A549 treated with CORT108297 at 1 μM for 4 hours (cell line): ENCODE measurements at places on chromosomes 16 and 17. TPM values are rescaled to one million over a fixed set of nuclear protein-coding genes. Genes with fewer than 3 reads are reported as not detected.

C16orf54 gene
- not detected in 5 replicates for total RNA-seq

ADGRG3 gene
- 0.36 to 0.72 TPM (median 0.56 TPM) in 5 replicates for total RNA-seq

GPS1 gene
- 100 to 150 TPM (median 145 TPM) in 5 replicates for total RNA-seq

CNGB1 gene
- total RNA-seq: 0.07 to 0.45 TPM (median 0.16 TPM) in 5 replicates

ZBTB4 gene
- total RNA-seq: 19.8 to 26.8 TPM (median 24.2 TPM) in 5 replicates

KRTAP1-1 gene
- total RNA-seq: not detected in 5 replicates

NMRAL1 gene
- total RNA-seq: 39.4 to 48.9 TPM (median 46.3 TPM) in 5 replicates

MOSMO gene
- total RNA-seq: 8.0 to 11.5 TPM (median 10.5 TPM) in 5 replicates

SNAI3 gene
- total RNA-seq: 0.14 to 0.28 TPM (median 0.16 TPM) in 5 replicates

MT4 gene
- not detected in 5 replicates for total RNA-seq

SLFN13 gene
- 3.5 to 6.0 TPM (median 4.0 TPM) in 5 replicates for total RNA-seq

TNP2 gene
- total RNA-seq: not detected in 5 replicates

C17orf78 gene
- not detected in 5 replicates for total RNA-seq

ACSM2A gene
- total RNA-seq: not detected in 5 replicates

FAHD1 gene
- 47.7 to 53.9 TPM (median 52.3 TPM) in 5 replicates for total RNA-seq

PEMT gene
- 52.0 to 74.5 TPM (median 69.4 TPM) in 5 replicates for total RNA-seq

ESRP2 gene
- total RNA-seq: 0.09 to 0.14 TPM (median 0.14 TPM) in 3 of 5 replicates, not detected in the others

FAM171A2 gene
- 2.5 to 5.2 TPM (median 4.2 TPM) in 5 replicates for total RNA-seq

TSNAXIP1 gene
- total RNA-seq: 0.40 to 0.83 TPM (median 0.61 TPM) in 5 replicates

ZACN gene
- 0.16 to 0.35 TPM (median 0.29 TPM) in 5 replicates for total RNA-seq

TLCD2 gene
- 1.1 to 1.8 TPM (median 1.3 TPM) in 5 replicates for total RNA-seq

SPG7 gene
- total RNA-seq: 85.8 to 96.5 TPM (median 94.3 TPM) in 5 replicates

VTN gene
- 16.9 to 24.9 TPM (median 20.6 TPM) in 5 replicates for total RNA-seq

ABCC3 gene
- 118 to 153 TPM (median 145 TPM) in 5 replicates for total RNA-seq

C16orf82 gene
- total RNA-seq: not detected in 5 replicates

MYOCD gene
- 0.51 to 1.6 TPM (median 1.1 TPM) in 5 replicates for total RNA-seq

CD300LF gene
- not detected in 5 replicates for total RNA-seq

KRTAP4-3 gene
- total RNA-seq: not detected in 5 replicates

IGF2BP1 gene
- 51.3 to 86.3 TPM (median 76.5 TPM) in 5 replicates for total RNA-seq

UBE2G1 gene
- total RNA-seq: 81.5 to 94.8 TPM (median 87.8 TPM) in 5 replicates

AKAP1 gene
- total RNA-seq: 46.8 to 60.2 TPM (median 54.6 TPM) in 5 replicates

SLC5A11 gene
- total RNA-seq: 0.31 to 0.69 TPM (median 0.46 TPM) in 5 replicates

SEZ6L2 gene
- total RNA-seq: 16.9 to 23.6 TPM (median 21.7 TPM) in 5 replicates

CD300LB gene
- total RNA-seq: 0.03 to 0.14 TPM (median 0.09 TPM) in 4 of 5 replicates, not detected in the other

PRSS22 gene
- total RNA-seq: 1.2 to 2.8 TPM (median 2.4 TPM) in 5 replicates

EME1 gene
- 14.9 to 16.1 TPM (median 15.6 TPM) in 5 replicates for total RNA-seq

NFE2L1 gene
- total RNA-seq: 98.3 to 121 TPM (median 115 TPM) in 5 replicates

MMP25 gene
- 0.52 to 1.0 TPM (median 0.90 TPM) in 5 replicates for total RNA-seq

RSL1D1 gene
- 208 to 313 TPM (median 213 TPM) in 5 replicates for total RNA-seq

OTOP2 gene
- 0.05 to 0.08 TPM (median 0.05 TPM) in 4 of 5 replicates, not detected in the other for total RNA-seq

WFIKKN1 gene
- 0.10 to 0.22 TPM (median 0.17 TPM) in 5 replicates for total RNA-seq

CRK gene
- total RNA-seq: 73.4 to 90.5 TPM (median 78.2 TPM) in 5 replicates

DNAAF8 gene
- 1.0 to 1.8 TPM (median 1.2 TPM) in 5 replicates for total RNA-seq

MYADML2 gene
- total RNA-seq: not detected in 5 replicates
